ENCODE measurements at places on chromosomes 2 and 18.

DNA sequence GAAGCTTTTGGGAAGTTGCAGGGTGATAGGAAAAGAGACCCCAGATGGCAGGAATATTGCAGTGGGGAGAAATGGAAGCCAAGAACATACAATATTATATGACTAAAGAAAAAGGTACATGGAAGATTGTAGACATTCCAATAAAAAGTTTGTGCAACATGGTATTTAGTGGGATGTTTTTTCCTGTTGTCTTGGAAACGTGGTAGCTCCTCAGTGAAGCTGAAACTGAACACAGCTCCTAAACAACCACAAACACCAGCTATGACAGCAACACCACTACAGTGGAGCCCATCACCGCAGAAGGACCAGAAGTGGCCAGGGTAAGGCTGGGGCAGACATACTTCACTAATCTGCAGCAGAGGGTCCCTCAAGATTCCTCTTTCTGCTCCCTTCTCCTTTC is 246.8 kb downstream of the CDH20 start:
- no peak for DNase-seq

GRCh38 chr18:7117390-7118355 is at the start of gene LAMA1:
TSS of gene LAMA1 (minus strand) at chr18:7117797. CDS start at chr18:7117720, 77 bp downstream.
- DNase-seq: no peak

- no peak for DNase-seq
Measured at GRCh38 chr2:42944779-42945415, 152.5 kb upstream of the HAAO start.

DNA sequence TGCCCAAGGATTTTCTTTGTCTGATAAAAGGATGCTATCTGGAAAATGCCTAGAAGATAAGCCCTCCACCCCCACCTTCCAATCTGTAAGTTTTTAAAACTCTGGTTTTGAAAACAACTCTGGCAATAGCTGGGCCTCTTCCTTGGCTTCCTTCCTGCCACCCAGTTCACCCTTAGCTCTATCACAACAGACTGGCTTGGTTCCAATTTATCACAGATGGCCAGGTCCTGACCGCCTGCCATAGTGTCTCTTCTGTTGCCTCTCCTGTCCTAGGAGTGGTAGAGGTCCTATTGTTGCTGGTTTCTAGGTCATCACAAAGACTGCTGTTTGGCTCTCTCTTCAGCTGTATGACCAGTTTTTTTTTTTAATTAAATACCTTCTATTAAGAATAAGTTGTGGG is 1727.9 kb upstream of the SLC39A10 start:
- no peak for DNase-seq

DNA sequence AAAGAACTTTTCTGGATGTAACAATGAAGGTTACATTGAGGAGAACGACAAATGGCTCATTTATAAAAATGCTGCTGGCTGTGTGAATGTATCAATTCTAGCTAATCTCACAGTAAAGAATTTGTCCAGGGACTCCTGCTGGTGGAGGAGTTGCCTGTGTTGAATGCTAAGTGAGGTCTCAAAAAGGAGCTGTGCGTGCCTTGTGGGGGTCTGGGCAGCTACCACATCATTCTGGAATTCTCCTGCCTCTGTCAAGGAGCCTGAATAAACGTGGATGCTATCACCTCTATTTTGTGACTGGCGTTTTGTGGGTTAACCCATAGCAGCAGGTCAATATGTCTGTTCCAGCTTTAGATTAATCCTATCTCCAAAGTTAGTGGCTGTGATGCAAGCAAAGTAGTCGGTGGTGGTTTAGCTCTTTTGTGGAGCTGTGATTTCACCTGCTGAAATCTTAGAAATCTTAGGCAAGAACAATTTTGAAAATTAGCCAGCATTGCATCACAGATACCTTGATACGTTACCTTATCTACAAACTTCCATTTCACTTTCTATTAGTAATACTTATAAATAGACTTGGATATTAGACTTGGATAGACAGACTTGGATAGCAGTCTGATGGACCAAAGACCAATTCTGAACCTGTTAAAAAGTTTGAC is 96.8 kb downstream of the MTCL1 start:
- no peak for DNase-seq

- no peak for DNase-seq
Measured at GRCh38 chr2:157122776-157123175, 134.7 kb upstream of the GALNT5 start.

DNA sequence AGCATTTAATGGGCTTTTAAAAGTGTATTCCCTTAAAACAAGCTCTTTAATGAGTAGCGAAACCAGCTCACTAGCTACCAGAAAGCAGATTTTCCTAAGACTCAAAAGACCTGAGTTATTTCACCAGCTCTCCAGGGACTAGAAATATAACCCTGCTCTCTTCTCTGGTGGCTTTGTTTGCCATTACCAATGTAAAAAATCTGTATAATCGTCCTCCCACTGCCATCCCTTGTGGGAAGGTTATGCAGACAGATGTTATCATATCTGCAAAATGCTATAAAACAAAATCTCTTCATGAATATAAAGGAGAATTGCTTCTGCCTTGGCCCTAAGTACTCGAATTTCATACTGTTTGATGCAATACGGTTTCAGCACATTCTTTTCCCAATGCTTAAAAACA is 335.2 kb downstream of the NUP35 start:
- no peak for DNase-seq

DNA sequence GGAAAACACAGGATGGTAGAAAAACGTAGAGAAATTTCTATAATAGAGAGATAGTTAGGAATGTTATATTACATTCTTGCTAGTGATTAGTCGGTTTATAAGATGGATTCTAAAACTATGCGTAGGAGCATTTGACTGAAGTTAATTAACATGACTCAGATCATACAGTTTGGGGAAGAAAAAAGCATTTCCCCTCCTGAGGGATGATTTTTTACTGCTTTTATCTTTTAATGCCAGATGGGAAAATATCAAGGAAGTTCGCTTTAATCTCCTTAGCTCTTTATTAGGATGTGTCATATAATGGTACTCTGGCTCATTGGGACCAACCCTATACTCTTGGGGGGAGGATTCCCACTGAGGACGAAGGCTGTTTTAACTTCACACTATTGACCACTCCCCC is 502.1 kb downstream of the TGIF1 start:
- no peak for DNase-seq

- DNase-seq: no peak
Measured at GRCh38 chr2:190781604-190782198, 98.9 kb upstream of the GLS start.

GRCh38 chr18:62578980-62579511 is 56.2 kb downstream of the ZCCHC2 start:
- DNase-seq: no peak

GRCh38 chr2:54839461-54840255 is 116.2 kb downstream of the EML6 start:
- no peak for DNase-seq

- no peak for DNase-seq
Measured at GRCh38 chr18:51137026-51137729, 60.3 kb downstream of the MEX3C start.

- DNase-seq: no peak
Measured at GRCh38 chr2:220684099-220684498, 888.0 kb downstream of the EPHA4 start.

GRCh38 chr18:10490401-10491165 is 35.2 kb upstream of the NAPG start:
- no peak for DNase-seq

DNA sequence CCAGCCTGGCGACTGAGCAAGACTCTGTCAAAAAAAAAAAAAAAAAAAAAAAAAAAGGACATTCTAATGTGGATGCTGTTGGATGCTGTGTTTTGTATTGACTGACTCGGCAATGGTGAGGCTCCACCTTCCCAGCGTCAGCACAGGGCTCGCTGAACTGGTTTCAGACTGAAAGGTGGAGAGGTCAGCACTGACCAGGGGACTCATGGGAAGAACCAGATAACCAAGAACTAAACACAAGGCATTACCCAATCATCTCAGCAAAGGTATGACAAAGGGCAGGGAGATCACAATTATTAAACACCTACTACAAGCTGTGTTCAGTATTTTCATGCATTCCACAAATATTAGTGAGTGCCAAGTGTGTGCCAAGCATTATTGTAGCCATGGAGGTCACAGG is 103.2 kb downstream of the LRATD1 start:
- no peak for DNase-seq

GRCh38 chr2:33788044-33788443 is 188.9 kb upstream of the FAM98A start:
- DNase-seq: no peak

GRCh38 chr2:99605036-99605435 is 115.2 kb upstream of the REV1 start:
- no peak for DNase-seq

DNA sequence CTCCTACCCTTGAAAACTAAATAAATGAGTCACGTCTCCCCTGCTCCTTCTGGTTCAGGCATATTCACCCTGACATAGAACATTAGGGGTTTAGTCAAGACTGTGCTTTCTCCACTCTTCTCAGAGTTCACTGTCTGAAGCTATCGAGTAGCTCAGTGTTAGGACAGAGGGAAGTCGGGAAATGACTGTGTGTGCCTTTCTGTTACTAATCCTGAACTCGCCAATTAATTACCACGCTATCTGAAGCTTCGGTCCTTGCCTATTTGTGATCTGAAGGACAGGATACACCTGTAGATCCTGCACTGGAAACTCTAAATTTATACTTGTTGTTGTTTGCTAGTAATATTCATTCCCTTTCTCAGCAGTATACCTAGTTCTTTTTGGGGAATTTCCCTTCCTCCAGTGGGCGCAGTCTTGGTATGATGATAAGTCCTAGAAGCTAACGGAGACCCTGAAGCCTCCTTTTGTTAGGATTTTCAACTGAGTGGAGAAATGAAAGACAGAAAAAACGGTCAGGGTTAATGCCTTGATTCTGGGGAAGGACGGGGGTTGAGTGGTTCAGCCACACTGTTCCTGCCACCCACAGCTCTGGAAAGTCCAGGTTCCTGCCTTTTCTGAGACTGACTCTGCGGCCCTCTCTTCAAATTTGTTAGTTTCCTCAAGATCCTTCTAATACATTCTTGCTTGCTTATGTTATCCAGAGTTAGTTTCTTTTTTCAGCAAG is 218.0 kb downstream of the DLGAP1 start:
- no peak for DNase-seq

DNA sequence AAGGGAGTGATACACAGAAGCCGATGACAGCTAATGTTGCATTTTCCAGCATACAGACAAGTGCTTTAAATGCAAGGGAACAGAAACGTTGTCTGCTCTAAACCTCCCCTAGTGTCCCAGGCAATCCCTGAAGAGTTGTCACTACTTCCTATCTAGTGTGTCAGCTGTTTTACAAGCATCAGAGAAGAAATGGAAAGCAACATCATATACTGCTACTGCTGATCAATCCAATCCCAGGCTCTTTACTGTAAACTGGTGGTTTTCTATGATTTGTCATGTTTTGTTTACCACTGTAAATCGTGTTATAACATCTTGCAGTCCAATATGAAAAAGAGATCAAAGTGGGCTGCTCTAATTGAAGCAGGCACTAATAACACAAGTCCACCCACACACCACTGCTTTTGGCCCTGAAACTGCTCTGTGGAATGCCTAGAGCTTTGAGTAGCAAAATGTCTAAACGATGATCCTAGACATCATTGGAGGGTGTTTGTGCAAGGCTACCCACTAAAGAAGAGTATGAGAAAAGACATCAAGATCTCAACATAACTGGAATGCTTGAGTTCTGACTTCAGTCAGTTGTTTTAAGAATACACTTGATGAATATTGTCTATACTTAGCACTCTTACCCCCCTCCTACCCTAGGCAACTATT is 18.1 kb upstream of the ROCK1 start:
- DNase-seq: no peak

DNA sequence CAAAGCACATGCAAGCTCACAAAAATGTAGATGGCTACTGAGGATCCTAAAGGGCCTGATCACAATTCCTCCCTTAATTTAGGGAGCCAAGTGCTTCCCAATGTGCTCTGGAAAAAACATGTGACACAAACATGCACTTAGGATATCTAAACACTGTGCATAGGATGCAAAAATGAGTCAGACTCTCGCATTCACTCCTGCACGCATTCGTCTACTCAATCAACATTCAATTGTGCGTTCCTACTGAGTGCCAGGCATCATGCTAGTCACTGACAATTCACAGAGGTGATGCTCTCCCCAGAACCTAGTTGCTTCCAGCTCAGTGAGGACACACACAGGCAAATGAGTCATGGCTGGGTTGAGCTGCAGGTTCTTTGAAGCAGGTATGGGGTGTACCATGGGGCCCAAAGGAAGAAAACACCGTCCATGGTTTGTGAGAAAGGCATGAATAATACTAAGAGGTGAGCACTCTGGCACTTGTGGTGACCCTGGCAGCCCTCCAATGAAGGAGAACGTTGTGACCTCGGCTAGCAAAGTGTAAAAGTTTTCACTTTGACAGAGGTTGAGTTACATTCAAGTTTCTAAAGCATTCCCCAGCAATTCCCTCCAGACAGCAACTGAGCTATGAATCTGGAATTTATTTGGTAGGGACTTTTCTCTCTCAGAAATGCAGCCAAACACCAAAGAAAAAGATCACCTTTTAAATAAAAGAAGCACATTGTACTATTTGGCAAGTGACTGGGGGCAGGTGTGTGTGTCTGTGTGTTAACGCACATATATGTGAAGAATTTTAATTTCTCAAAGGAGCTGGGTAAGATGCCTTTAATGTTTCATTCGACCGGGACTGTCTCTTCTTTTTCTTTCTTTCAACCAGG is 173.3 kb downstream of the ALPK2 start:
- DNase-seq: no peak

DNA sequence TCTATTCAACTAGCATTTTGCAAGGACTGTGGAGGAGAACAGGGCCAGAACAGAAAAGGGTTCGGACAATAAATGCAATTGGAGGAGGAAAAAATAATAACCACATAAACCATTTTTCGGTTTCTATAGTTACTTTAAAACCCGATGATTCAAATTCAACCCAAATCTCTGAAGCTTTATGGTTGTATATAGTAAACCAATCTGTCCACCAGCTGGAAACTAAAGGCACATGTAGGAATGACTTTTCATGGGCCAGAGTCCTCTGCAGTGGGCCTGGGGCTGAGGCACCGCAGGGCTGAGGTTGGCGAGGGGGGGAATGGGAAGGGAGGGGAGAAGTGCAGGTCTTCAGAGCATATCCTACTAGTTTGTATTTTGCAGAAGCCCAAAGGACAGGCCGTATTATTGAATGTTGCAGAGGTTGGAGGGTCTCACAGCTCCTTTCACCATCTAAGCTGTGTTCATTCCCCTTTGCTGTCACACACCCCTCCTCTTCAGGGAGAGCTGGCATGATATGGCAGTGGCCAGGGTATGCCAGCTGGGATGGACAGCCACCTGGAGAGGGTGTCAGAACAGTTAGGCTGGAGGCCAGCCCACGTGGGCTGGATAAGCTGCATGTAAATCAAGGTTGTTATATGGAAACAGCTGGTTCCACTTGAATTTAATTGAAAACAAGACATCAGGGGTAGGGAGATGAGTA is 267.1 kb downstream of the PRKCE start:
- no peak for DNase-seq

DNA sequence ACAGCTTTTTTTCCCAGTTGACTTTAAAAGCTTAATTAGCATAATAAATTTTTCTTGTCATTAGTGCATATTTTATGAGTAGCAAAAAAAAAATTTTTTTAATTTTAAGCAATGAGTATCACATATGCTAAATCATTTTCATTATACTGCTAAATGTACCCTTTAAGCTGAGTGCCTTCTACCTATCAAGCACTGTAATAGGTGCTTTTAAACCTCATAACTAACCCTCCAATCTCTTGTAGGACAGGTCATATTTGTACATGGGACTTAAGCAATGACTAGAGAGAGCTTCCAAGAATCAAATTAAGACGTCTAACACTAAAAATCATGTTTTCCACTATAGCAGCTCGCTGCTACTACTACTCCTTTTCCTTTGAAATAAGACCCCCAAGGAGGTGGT is 7.4 kb downstream of the XPO1 start:
- no peak for DNase-seq

GRCh38 chr18:4096486-4096885 is 358.6 kb downstream of the DLGAP1 start:
- DNase-seq: no peak
